Bladder microvascular endothelial cell (primary cell): ENCODE measurements at places on chromosomes 6 and 20. TPM values are rescaled to one million over a fixed set of nuclear protein-coding genes. Genes with fewer than 3 reads are reported as not detected.

MDFI gene
- 7.1 and 22.8 TPM in 2 replicates for total RNA-seq

SAMD5 gene
- total RNA-seq, result 0.65 and 0.69 TPM in 2 replicates

SLC17A1 gene
- not detected in 2 replicates for total RNA-seq

FAM184A gene
- 0.32 and 0.38 TPM in 2 replicates for total RNA-seq

PLCB4 gene
- 0.65 and 11.9 TPM in 2 replicates for total RNA-seq

C2 gene
- not detected in 2 replicates for total RNA-seq
